ENCODE measurements at places on chromosomes 16 and 17.

GRCh38 chr17:521183-521525 lies 168.5 kb upstream of the RPH3AL start:
- no peak for DNase-seq

- DNase-seq: no peak
These were observed 230.4 kb downstream of the CPPED1 start for GRCh38 chr16:12573300-12573699.

DNA sequence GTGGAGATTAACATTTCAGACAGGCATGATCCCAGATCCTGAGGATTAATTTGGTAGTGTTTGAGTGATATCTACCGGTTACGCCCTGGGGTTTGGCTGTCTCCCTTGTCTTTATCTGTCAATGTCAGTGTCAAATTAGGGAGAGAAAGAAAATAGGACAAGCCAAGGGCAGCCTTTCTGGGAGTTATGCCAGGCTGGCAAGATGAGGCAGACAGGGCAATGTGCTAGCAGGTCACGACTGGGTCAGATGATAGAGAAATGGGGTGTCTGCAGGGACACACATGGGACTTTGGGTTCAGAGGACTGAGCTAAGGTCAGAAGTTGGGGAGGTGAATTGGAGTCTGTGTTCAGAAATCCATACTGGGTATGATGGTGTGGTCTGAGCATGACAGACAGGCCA lies 27.4 kb upstream of the LYRM9 start:
- DNase-seq: peak; percentile 45

- no peak for DNase-seq
These were observed 481 bp upstream of the GLTPD2 start for GRCh38 chr17:4788159-4788806.

DNA sequence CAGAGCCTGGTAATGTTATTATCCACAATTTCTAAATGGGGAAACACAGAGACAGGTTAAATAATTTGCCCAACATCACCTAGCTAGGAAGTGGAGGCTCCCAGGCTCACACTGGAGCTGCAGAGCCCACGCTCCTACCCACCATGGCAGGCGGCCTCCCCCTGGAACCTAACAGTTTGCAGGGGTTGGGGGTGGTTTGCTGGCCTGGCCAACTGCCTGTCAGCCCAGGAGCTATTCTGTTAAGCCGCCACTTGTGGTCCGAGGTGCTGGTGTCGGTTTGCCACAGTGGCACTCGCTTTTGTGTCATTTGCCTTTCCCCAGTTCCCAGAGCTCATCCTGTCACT lies 3.6 kb downstream of the PRCD start:
- peak; percentile 21 for DNase-seq

DNA sequence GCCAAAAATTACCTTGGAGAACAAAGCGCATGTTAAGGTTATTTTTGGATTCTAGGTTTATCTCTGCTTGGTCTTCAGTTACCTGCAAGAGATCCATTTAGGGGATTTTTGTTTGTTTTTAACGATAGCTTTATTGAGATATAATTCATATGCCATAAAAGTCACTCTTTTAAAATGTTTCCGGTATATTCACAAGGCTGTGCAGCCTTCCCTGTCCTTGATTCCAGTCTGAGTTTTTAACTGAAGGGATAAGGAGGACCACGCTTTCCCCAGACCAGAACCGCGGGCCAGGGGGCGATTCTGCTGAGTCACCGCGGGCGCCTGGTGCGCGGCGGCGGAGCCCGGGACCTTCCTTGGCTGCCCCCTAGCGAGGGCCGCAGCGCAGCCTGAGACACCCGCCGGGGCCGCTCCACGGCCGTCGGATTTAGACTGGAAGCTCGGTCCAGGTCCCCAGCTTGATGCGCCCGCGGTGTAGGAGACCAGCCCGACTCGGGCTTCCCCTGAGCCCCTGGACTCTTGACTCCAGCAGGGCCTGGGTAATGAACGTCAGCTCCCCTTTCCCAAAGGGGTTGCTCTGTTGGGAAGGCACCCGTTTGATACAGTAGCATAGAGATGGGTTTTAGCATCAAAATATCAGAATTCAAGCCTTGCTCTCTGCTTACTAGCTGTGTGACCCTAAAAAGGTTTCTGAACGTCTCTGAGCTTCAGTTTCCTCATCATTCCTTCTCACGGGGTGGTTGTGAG lies 50.0 kb upstream of the STH start:
- DNase-seq: peak; percentile 78

GRCh38 chr16:85202051-85202601 lies 89.9 kb upstream of the CIBAR2 start:
- no peak for DNase-seq

GRCh38 chr16:72372087-72373045 lies 200.4 kb upstream of the PMFBP1 start:
- DNase-seq: no peak

- DNase-seq: no peak
These were observed 642 bp upstream of the NEUROD2 start for GRCh38 chr17:39608142-39608981.

DNA sequence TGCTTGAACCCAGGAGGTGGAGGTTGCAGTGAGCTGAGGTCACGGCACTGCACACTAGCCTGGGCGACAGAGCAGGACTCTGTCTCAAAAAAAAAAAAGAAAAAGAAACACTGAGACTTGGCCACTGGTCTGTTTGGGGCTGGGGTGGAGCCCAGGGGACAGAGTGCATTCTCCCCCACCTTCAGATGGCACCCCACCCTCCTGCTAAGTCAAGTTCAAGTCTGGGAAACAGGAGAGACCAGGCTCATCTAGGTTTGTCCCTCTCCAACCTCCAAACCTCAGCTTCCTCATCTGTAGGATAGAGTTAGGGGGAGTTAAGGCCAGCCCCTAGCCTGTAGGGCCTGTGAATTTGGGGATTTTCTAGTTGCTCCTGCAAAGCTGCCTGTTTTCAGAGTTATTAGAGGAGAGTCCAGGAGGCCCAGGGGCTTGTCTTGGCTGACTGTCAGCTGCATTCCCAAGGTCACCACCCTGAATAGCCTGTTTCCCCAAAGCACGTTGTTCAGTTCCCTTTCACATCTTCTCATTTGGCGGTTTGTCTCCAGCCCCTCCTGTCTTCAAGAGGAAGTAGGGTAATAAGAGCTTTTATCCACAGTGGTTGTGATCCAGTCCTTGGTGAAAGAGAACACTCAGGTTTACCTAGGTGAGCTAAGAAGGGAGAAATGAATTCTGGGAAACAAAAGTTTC lies 2.2 kb downstream of the MT3 start:
- no peak for DNase-seq

- no peak for DNase-seq
These were observed 33.9 kb downstream of the CMTM4 start for GRCh38 chr16:66662445-66663194.

- DNase-seq: peak; percentile 62
These were observed 165.1 kb upstream of the CDC42EP4 start for GRCh38 chr17:73476890-73477350.

GRCh38 chr16:22425036-22425801 lies 50.8 kb upstream of the CDR2 start:
- DNase-seq: peak; percentile 65

GRCh38 chr17:20271011-20271610 lies 196.2 kb downstream of the LGALS9B start:
- no peak for DNase-seq

GRCh38 chr17:57888311-57889216 lies 38.7 kb upstream of the MRPS23 start:
- no peak for DNase-seq

DNA sequence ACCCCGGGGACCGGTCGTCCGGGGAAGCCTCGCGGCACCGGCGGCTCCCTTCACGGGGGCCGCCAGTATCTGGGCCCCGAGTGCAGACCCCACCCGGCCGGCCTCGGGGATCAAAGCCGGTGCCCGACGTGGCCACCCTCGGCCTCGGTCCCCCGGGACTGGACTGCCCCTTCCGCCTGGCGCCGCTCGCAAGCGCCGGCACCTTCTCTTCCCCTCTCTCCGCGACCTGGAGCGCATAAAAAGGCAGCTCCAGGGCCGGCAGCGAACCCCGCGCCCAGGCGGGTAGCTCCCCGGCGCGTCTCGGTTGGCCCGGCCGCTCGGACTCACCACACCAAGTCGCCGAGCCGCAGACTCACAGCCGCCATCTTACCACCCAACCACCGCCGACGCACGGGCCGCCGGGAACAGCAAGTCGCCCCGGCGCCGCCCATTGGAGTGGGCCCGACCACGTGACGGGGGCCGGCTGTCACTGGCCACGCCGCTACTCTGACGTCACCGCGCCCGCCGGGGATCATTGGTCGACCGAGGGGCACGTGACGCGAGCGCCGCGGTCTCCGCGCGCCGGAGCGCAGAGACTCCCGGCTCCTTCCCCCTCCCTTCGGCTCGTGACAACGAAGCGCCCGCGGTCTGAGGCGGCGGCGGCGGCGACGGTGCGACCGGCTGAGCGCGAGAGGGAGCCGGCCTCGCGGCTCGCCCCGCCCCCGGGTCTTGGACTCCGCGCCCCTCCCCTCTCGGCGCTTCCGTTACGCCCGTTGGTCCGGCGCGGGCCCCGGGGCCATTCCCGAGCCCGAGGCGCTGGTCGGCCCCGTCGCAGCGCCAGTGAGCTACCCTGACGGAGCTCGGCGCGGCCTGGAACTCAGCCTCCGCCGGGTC lies at the start of the genes GLYR1 and UBN1:
TSS of gene GLYR1 (minus strand) at position 388 of the 873 bp plus-strand sequence. CDS start at position 365, 23 bp downstream.
TSS of gene UBN1 (plus strand) at position 581 of the 873 bp plus-strand sequence. CDS start 5,437 bp downstream, outside the sequence.
- peak; percentile 100 for DNase-seq

GRCh38 chr17:81400996-81401722 lies 5.9 kb downstream of the BAHCC1 start:
- DNase-seq: peak; percentile 42

DNA sequence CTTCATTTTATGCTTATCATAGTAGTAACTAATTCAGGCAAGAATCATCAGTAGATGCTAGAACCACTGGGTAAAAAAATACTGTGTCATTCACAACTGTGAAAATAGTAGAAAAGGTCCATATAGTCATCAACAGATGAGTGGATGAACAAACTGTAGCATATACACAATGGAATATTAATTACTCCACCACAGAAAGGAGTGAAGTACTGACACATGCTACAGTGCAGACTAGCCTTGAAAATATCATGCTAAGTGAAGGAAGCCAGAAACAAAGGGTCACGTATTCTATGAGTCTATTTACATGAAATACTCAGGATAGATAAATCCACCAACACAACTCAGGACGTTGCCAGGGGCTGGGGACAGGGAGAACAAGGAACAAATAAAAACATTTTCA lies 13.3 kb downstream of the USP22 start:
- DNase-seq: no peak

GRCh38 chr16:23917621-23918020 lies 81.8 kb downstream of the PRKCB start:
- no peak for DNase-seq

- DNase-seq: no peak
These were observed 20.9 kb downstream of the ENGASE start for GRCh38 chr17:79095345-79096055.

DNA sequence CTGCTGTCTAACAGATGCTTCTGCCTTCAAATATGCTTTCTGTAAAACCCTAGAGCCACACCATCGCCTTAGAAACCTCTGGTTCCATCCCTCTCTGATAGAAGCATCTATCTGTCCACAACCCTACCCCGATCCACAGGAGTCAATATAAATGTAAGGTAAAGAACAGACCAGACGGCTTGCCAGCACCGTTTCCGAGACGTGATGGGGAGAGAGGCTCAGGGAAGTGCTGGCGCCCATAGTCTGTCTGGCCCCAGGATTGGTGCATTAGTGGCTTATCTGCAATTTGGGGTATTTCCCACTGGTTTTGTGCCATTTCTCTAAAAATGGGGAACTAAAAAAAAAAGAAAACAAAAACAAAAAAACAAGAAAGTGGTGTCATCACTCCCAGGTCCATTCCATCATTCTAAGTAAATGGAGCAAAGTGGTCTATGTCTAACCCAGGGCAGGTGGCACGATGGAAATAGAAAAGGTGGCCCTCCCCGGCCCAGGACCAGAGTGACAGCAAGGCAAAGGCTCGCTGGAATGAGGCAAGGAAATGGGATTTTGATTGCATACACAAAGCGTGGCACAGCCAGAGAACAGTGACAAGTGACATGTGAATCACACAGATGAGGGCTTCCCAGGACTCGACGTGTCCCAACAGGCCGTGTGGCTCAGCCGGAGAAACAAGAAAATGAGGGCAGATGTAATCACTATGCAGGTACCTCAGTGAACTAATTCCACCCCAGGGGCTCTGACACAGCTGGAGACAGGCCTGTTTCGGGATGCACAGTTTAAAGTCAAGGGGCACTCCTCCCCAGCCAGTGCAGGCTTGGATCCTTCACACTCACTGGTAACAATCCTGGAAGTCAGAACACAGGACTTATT lies 125.6 kb downstream of the GAS7 start:
- DNase-seq: no peak

- DNase-seq: no peak
These were observed 11.9 kb downstream of the EXOC7 start for GRCh38 chr17:76091526-76092286.

DNA sequence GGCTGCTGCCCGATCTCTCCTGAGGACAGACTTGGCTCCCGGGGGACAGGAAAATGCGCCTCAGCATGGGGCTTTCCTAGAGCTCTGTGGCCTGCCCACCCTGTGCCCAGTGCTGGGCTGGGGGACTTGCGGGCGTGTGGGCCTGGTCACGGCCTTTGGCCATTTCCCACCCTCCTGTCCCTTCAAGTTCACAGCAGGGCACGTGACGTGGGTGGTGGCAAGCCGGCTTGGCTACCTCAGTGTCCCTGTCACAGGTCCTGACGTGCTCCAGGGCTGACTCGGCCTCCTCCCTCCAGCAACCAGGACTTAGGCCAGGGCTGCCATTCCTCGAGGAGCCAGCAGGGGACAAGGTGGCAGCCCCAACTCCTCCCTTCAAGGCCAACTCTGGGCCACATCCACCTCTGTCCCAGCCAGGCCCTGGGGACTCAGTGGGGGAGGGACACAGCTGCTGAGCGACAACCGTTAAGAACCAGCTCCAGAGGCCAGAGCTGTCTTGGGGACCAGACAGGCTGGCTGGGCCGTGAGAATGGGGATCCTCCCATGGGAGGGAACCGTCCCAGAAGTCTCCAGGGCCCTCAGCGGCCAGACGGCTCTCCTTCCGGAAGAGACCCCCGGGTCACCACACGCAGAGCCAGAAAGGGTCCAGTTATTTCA lies 981 bp upstream of the UNC13D start:
- DNase-seq: peak; percentile 83

- DNase-seq: no peak
These were observed 3.1 kb upstream of the CANT1 start for GRCh38 chr17:79012563-79013134.

DNA sequence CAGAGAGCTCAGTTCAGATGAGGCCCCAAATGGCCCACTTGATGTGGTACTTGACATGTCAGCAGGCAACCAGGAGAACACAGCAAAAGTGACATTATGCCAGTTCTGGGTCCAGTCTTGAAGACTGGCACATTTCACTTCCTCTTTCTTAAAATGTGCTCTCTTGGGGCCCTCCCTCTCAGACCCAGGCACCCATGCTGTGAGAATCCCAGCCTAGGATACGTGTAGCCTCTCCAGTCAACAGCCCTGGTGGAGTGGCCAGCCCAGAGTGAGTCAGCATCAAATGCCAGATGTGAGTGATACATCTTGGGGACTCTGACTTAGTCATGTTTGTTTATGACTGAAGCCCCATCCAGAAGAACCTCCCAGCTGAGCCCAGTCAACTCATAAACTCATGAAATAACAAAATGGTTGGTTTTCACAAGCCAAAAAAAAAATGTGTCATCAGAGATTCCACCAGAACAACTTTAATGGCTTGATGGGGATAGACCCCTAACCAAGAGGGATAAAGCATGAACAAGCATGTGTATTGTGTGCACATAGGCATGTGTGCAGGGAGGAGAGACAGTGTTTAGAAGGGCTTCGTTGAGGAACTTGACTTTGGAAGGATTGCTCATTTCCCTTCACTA lies 82.5 kb upstream of the TNRC6C start:
- no peak for DNase-seq

- no peak for DNase-seq
These were observed 17.1 kb downstream of the ITGB4 start for GRCh38 chr17:75738218-75738802.

GRCh38 chr17:82238472-82239201 lies 9.8 kb downstream of the SLC16A3 start:
- DNase-seq: peak; percentile 80
